Astrocyte of the cerebellum (primary cell): ENCODE measurements at places on chromosomes 6 and 20.

- DNase-seq: no peak
Observed at GRCh38 chr6:79425589-79426311, 111.5 kb downstream of the LCA5 start.

DNA sequence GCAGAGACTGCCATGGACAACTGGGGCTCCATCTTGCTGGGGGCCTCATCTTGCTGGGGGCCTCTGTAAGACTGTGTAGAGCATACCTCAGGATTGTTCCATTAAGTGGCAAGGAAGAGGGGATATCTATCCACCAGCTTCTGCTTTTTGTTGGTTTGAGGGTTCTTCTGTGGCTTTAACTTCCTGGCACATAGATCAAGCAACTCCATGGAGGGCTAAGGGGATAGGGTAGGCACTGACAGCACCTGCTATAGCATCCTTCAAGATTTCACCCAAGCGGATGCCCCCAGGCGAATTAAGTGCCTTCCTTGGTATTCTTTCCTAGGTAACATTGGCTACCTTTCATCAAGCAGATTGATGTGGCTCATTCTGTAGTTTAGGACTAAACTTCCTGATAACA, 3.8 kb upstream of the LRRN4 start:
- no peak for DNase-seq

- DNase-seq: no peak
Observed at GRCh38 chr6:101630941-101631340, 237.4 kb downstream of the GRIK2 start.

DNA sequence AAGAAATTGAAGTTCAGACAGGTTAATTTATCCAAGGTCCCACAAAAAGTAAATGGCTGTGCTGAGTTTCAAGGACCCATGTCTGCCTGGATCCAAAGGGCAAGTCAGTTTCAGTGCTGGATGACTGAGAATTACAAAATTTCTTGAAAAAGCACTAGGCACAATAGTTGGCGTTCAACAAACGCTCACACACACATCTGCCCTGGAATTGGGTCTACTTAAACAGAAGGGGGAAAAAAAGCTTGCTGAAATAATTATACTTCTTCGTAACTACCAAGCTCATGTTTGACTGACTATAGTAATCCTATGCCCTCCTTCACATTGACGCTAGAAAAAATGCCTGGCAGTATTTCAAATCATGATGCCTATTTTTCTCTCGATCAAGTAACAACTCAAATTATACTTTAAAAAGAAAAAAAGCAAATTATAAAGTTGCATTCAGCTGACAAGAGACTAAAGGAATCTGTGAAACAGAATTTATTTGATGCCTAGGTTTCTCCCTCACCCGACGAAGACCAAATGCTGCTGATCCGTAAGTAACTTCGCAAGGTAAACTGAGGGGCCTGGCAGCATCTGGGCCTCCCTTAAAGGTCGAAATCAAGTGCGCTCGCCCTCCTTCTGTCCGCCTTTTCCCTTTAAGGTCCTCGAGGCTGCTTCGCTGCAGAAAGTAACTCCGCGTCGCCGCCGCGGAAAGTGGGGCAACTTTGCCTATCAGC, 650 bp upstream of the CD2AP start:
- DNase-seq: no peak

DNA sequence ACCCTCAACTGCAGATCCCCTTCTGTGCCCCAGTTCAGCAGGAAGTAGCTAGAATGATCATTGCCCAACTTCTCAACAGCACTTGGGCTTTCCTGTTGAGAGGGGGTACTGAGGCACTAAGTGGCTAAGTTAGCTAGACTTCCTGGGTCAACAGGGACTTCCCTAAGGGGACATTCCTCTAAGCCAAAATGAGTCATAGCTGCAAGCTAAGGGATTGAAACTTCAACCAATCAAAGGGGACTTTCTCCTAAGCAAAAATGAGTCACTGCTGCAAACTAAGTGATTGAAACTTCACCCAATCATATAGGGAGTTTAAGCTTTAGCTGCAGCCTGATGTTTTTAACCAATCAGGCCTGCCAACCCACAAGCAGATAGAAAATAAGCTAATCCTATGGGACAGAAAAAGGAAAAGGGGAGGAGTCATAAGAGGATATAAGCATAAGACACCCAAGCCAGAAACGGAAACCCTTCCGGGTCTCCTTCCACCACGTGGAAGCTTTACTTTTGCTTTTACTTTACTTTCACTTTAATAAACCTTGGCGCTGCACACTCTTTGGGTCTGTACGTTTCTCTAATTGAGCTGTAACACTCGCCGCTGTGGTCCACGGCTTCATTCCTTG, 659.0 kb upstream of the HS3ST5 start:
- DNase-seq: no peak

DNA sequence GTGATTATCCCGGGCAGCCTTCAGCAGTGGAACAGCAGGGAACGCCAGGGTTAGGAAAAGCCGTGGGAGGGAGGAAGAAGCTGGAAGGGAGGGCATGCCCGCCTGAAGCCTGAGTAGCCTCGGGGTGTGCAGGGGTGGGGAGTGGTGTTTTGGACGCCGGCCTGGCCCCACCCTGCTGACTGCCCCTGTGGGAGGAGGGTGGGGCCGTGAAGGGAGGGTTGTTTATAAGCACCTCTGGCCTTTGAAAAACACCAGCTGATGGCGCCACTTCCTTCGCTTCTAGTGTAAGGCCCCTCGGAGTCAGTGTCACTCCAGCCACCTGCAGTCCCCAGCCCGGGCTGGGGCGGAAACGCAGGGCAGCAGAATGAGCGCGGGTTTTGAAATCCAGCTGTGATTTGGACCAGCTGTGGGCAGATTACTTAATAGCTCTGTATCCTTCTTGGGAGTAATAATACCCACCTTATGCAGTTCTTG, 52.8 kb upstream of the BMP6 start:
- DNase-seq: no peak

GRCh38 chr20:62281161-62281933, 21.4 kb upstream of the ADRM1 start:
- no peak for DNase-seq

DNA sequence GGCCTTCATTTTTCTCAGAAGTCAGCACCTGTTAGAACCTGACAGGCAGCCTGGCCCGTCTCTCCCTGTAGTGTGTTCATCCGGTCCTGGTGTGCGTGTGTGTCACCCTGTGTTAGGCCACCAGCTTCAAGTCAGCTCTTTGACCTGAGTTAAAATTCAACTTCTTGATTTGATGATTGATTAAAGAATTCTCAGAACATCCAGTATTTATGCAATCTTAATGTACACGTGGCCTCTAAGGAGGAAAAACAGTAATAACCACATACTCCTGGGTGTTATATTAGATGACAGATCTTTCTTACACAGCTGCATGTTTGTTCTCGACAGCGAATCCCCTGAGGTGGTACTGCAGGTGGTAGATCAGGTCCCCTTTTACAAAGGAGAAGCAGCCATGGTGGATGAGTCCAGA, 19.1 kb upstream of the TMEM217 start:
- DNase-seq: no peak

DNA sequence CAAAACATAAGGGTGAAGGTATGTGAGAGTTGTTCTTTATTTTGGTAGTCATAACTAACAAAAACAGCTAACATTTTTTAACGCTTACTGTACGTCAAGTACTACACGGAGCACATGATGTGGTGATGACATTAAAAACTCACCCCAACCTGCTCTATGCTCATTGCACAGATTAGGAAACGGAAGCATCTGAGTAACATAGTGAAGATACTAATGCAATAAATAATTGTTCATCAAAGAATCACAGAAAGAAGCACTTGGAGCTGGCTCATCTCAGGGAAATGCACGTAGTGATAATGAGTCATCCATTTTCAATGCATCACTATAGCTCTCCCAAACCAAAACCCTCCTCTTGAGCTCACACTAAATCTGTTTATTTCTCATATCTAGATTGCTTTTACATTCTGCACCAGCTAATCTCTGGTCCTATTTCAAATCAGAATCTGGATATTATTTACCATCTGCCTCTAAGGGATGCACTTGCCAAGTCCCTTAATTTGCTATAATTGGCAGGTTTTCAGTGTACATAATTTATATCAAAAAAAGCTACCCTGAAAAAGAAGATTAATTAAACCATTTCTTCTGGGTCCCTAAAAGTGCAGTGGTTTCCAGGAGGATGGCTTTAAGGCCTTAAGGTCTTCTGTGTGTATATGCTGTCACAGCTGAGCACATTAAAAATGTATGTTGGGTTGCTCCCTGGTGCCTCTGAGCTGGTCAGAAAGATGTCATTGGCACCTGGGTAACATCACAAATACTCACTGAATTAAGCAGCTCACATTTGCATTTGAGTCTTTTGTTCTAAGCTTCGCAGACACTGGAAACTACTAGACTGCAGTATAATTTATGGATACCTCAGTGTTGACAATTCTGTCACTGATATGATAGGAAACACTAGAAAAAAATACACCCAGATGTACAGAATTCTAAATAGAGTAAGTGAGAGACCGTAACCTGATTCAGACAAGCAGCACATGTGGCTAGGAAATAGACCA, 677.4 kb upstream of the CITED2 start:
- DNase-seq: peak; percentile 60

GRCh38 chr6:50826803-50827202, 8.1 kb downstream of the TFAP2B start:
- DNase-seq: no peak

DNA sequence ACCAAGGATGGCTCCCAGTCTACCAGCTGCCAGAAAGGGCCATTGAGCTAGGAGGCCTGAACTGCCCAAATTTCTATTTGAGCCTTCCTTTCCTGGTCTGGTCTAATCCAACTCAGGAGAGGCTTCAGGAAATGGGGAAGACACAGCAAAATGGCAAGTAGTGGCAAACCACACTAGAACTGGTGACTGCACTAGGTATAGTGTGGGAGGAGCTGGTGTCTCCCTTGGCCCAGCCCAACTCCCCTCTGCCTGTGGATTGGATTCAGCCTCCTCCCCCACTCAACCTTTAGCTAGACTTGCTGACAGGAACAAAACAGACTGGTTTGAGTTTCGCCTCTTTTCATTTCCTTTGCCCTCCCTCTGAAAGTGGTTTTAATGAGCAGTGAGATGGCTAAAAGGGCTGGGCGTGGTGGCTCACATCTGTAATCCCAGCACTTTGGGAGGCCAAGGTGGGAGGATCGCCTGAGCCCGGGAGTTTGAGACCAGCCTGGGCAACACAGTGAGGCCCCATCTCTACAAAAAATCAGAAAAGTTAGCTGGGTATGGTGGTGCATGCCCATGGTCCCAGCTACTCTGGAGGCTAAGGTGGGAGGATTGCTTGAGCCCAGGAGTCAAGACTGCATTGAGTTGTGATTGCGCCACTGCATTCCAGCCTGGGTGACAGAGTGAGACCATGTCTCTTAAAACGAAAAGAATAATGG, 17.5 kb downstream of the MRPS18A start:
- no peak for DNase-seq

DNA sequence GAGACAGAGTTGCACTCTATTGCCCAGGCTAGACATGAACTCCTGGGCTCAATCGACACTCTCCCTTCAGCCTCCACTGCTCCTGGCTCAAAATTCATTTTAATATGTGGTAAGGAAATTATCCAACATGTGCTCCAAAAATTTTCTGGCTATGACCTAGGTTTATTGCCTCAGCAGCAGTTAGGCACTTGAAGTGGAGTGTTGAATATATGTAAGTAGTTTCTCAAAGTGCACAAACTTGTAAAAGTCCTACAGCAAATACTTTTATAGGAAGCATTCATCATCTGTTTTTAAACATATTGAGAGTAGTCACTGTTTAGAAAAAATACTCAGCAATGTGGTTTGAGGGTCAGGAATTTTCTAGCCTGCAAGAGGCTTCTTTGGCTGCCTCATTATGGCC, 13.2 kb downstream of the FILIP1 start:
- DNase-seq: no peak

DNA sequence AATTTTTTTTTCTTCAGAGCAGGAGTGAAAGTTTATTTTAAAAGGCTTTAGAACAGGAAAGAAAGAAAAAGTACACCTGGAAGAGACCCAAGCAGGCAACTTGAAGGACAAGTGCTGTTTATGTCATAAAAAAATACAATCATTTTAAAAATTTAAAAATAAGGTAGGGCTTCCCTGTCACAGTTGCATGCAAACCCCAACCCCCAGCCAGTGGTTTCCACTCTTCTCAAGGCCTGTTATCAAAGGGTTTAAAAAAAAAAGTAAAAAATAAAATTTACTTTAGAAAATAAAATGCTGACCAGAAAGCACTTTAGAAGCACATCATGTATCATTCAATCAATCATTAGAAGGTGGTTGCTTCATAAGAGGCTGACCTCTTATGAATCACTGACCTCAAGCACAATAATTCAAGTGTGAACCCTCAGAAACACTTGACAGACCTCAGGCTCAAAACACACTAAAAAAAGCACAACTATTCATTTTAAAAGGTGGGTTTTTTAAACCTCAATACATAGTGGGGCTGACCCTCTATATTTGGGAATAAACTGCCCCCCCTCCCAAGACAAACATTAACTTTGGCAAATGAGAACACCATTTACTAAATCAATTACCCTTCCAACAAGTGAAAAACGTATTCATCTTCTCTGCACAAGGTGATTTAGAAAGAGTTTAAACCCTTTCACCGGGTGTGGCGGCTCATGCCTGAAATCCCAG, 15.6 kb downstream of the ILRUN start:
- DNase-seq: no peak

- DNase-seq: no peak
Observed at GRCh38 chr6:68134796-68135195, 500.3 kb upstream of the ADGRB3 start.

GRCh38 chr6:104418125-104418524, 441.6 kb downstream of the HACE1 start:
- no peak for DNase-seq

- DNase-seq: no peak
Observed at GRCh38 chr6:52616059-52616690, 39.3 kb upstream of the TRAM2 start.

- DNase-seq: no peak
Observed at GRCh38 chr6:22071270-22072041, 225.4 kb downstream of the PRL start.

DNA sequence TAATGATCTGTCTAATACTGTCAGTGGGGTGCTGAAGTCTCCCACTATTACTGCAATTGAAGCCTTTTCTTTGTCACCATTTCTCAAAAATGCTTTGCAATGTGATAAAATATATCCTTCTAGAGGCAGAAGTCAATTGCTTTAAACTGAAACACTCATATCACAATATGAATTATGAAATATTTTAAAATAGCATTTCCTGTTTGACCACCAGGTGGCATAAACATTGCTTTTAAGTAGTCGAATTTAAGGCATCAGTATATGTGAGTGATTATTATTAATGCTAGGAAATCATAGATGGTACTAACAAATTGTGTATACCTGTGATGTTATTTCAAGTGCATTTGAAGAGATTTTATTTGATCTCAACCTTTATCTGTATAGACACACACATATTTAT, 87.5 kb downstream of the MEI4 start:
- DNase-seq: peak; percentile 18

- no peak for DNase-seq
Observed at GRCh38 chr20:56392881-56393482, 537 bp downstream of the CSTF1 start.

- DNase-seq: no peak
Observed at GRCh38 chr20:57930351-57930750, 220.5 kb upstream of the PMEPA1 start.
